IMR-90 (cell line): ENCODE measurements at places on chromosomes 12 and 14. TPM values are rescaled to one million over a fixed set of nuclear protein-coding genes. Genes with fewer than 3 reads are reported as not detected.

The DRAM1 gene
- 15.8 and 20.0 TPM in 2 replicates for polyA plus RNA-seq

The ZDHHC17 gene
- 23.3 and 24.8 TPM in 2 replicates for polyA plus RNA-seq

The NID2 gene
- 278 and 303 TPM in 2 replicates for polyA plus RNA-seq

GRCh38 chr12:120055231-120056000, 61.1 kb downstream of the RAB35 start:
- no peak for DNase-seq

GRCh38 chr12:44223736-44224135, 387.9 kb downstream of the TMEM117 start:
- no peak for DNase-seq

- DNase-seq, result no peak
Observed at GRCh38 chr12:4041187-4041885, 168.1 kb upstream of the PARP11 start.

DNA sequence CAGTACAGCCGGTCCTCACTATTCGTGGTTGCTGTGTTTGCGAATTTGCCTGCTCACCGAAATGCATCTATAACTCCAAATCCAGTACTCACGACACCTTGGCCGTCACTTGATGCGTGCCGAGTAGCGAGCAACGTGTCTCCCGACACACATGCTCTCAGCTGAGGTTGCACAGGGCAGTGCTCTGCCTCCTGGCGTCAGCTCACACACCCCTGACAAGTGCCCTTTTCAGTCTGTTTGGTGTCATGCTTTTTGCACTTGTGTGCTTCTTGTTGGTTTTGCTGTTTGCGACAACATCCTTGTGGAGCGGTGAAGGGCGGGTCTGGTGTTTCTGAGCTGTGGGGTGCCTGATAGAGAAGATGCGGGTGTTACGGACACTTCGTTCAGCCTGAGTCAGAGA, 110.4 kb upstream of the RFLNA start:
- no peak for DNase-seq
